ENCODE measurements at places on chromosomes 5 and 9.

DNA sequence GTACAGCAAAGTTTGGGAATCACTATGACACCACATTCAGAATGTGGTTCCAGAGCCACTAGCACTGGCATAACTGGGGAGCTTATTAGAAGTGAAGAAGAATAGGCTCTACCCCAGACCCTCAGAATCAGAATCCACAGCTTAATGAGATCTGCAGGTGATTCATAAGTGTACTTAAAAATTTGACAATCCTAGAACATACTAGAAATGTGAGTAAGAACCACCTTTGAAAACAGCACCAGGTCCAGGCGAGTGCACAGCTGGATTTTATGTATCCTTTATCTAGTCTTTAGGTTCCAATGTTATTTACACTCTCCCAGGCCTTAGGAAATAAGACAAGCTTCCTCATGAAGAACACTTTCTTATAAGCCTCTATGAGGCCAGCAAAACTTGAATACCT, 149.0 kb downstream of the NFIB start:
- DNase-seq: no peak

GRCh38 chr5:177356746-177357145, 978 bp upstream of the RGS14 start:
- no peak for DNase-seq

DNA sequence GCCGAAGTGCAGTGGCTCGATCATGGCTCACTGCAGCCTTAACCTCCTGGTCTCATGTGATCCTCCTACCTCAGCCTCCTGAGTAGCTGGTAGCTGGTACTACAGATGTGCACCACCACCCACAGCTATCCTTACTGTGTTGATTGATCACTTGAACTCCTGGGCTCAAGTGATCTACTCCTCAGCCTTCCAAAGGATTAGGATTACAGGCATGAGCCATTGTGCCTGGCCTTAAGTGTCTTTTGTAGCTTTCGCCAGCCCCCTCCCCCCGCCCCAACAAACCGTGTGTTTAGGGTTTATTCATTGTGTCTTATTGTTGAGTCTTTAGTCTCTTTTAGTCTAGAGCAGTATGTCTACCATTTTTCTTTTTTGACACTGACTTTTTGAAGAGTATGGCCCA, 33.1 kb downstream of the SPIN1 start:
- DNase-seq: no peak

DNA sequence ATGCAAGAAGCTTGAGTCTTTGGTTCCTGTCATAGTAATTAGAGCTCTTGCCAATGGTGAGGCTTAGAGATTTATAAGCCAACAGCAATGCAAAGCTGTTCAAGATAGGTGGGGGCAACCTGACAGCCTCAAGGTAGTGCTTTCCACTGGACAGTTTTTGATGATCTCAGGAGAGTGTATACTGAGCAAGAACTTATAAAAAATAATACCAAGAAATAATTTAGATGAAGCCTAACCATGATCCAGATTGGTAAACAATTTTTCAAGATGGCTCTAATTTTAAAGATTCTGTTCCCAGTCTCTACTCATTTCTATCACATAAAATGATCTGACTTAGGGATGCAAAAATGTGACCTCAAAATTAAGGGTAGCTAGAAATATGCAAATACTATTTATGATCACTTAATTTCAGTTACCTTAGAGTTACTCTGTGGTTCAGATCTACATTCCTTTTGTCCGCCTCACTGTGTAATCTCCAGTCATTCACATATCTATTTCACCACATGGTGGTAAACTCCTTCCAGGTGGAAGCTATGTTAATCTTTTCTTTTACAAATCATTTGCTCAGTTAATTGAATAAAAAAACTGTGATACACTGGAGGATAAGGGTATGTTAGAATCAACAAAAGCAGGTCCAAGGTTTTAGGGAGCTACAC, 1228.0 kb upstream of the C9orf72 start:
- no peak for DNase-seq

DNA sequence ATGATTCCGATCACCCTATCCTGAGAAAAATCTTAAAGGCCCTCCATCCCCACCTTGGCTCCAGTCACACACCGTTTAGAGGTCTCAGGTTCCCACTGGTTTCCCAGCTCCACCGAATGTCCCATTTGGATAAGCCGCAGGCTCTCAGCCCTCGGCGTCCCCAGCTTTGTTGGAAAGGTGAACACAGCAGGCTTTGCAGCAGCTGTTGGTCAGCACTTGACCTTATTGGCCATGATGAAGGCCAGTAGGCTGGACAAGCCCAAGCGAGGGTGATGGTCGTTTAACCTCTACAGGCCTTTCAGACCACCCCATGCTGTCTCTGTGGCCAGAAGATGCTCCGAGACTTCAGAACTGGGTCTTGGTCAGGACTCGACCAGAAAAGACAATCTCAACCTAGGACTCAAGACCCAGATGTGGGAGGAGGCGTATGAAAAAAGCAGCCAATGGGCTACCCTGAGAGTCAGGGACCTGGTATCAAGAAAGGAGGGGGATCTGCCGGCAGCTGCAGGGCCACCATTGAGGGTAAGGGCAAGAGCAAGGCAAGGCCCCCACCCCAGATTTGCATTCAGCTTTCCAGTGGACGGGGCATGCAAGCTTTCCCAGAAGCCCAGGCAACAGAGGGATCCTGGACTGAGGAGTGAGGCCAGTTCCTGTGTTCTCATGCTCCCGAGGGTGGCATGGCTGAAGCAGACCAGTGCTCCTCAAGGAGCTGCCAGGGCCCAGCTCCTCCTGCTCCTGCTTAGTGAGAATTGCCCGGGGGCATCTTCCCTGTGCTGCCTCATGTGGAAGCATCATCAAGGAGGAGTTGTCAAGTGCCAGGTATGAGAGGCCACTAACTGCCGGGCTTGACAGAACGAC, 13.4 kb downstream of the UBE2QL1 start:
- no peak for DNase-seq

DNA sequence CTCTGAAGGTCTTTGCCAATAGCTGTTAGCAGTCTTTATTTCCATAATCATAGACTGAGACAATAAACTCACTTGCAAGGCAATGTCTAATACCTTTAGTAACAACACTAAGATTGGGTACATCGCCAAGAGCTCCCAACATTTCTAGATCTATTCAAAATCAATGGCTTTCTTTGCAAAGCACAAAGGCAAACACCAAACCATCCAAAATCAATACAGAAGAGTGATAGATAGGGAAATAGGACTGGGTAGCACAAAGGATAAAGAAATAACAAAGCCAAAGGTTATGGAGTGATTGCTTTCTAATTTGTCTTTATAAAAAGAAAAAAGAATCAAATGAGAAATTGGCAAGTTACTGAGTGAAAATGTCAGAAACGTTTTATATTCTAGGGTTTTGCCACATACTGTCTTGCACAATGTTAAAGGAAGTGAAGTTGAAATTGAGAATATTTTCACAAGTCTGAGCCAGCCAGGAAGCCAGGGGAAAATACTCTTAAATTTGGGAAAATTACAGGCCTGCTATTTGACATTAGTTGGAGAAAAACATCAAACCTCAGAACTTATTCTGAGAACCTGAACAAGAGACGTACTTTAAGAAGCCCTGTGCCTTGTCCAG, 53.3 kb upstream of the LHFPL2 start:
- no peak for DNase-seq

- no peak for DNase-seq
Measured at GRCh38 chr5:138945421-138946240, 70.5 kb upstream of the LRRTM2 start.

DNA sequence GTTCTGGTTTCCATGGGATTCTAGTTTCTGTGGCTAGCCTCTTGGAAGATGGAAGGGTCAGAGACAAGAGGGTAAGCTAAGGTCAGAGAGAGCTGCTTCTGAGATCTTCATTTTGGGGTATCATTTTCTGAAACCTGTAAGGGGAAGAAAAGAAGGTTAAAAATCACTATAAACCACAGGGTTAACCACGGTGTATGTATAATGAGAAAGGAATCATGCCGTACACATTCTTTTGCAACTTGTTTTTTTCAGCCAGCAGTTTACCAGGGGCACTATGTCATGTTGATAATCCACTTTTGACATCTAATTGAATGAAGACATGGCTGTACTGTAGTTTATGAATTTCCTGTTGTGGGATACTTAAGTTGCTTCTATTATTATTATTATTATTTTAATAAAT, 164.4 kb downstream of the FOCAD start:
- peak; percentile 51 for DNase-seq

- DNase-seq: no peak
Measured at GRCh38 chr5:9604416-9604815, 25.7 kb downstream of the TAS2R1 start.

- DNase-seq: no peak
Measured at GRCh38 chr9:7433508-7434292, 365.9 kb downstream of the DMAC1 start.

DNA sequence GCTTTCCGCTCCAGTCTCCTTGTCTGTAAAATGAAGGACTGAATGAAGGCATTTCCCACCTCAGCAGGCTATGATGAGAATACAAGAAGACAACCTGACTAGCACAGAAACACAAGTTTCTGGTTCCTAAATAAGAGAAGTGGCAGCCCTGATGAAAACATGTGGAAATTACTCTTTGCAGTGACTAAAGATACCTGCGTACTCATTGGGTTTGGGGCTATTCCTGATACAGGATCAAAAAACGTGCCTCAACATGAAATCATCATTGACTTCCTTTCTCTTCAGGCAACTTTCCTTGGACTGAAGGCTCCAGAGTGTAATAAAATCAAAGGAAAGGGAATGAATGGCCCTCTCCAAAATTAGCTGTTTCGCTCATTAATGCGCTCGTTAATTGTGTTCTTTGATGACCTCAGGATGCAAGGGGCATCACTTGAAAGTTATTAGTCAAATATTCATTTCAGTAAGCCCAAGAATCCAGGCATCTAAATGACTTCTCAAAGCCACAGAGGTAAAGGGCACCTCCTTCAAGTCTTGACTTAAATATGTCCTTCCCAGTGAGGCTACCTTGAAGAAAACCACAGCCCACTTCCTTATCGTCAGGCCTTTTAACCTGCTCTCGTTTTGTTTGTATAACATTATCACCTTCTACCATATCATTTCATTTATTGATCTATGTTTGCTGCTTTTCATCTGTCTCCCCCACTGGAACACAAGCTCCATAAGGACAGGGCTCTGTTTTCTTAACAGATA, 68.9 kb downstream of the RASEF start:
- no peak for DNase-seq

- DNase-seq: no peak
Measured at GRCh38 chr9:137748741-137749140, 128.8 kb upstream of the CACNA1B start.

DNA sequence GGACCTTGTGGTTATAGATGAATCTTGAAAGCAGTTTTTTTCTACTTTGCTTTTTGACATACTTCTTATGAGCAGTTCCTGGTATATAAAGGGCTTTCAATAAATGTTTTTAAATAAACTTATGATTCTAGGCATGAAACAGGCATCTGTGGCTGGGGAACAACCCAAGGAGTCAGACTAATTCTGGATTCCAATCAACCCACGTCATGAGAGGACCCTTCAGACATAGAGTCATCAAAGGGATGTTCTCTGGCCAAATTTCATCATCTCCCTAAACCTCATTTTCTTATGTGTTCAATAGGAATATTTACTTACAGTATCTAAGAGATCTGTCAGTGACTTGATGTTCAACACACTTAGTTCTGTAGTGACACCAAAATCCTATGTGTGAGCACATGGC, 243.8 kb upstream of the ZNF462 start:
- peak; percentile 55 for DNase-seq

DNA sequence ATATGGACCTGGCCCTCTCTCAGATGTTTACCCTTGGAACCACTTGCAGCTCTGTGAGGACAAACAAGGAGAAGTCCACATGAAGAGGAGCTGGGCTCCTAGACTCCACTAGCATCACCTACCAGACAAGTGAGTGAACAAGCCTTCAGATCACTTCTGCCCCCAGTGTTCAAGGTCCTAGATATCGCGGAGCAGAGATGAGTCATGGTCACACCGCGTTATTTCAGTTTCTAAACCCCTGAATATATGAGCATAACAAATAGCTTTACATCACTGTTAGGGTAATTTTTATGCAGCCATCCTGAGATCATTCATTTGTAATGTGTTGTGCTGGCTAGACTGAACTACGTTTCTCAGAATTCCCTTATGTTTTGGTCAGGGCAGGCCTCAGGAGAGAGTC, 77.0 kb upstream of the DAP start:
- DNase-seq: no peak

GRCh38 chr5:125413496-125414274, 667.2 kb upstream of the ZNF608 start:
- no peak for DNase-seq

DNA sequence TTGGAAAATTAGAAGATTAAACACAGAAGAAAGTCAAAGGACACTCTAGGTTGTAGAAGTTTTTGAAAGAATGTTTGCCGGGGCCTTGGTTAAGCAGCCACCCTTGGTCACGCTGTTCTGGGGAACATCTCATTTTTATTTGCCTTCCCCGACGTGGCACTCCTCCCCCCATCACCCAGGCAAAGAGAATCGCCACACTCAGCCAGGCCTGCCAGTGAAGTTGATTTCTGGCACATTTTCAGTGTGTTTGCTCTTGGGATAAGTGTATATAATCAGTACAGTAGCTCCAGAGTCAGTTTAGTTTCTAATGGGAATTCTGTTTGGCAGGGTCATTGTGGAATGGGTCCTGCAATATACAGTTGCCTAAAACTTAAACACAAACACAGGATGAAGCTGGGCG, 243.5 kb downstream of the ZSWIM6 start:
- DNase-seq: no peak

DNA sequence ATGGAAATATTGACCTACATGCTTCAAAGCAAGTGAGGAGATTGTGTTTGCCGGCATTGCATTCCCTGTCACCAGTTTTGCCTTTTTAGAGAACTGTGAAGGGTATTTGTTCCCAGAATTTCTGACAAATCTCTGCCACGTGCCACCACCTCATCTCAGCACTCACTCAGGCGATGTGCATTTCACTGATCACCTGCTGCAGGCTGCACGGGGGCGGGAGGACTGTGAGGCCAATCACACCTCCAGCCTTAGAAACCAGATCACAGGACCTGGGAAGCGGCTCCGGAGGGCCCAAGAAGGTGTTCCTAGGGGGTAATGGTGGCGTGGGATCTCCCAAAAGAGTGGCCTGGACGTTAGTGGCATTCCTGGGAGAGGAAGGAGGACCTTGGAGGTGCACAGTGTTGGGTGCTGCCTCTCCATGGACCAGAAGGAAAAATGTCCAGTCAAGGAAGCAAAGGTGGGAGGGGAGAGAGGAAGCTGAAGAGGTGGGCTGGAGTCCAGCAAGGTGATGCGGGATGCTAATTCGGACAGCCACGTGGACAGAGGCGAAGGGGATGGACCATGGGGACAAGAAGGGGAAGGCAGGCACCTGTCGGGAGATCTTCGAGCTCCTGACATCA, 63.6 kb upstream of the OLFM1 start:
- no peak for DNase-seq

DNA sequence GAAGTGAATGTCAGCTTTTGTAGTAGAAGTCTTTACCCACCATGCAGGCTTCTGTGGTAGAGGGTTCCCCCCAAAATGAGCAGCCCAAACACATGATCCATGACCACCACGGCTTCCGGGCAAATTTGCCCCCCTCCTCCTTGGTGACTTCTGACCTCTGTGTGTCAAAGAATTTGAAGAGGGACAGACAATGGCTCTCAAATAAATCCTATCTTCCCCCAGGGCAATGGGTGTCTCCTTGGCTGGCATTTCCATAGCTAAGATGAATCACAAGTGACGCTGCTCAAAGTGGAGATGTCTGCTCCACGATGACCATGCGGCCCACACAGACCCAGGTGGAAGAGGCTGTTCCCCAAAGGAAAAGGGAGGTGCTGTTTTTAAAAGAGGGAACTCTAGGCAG, 30.2 kb upstream of the BOD1 start:
- no peak for DNase-seq

All from AG10803 (cell line).